ENCODE measurements at places on chromosomes 3 and 15.

- no peak for DNase-seq
These were observed 102.4 kb downstream of the FMN1 start for GRCh38 chr15:33091983-33092693.

DNA sequence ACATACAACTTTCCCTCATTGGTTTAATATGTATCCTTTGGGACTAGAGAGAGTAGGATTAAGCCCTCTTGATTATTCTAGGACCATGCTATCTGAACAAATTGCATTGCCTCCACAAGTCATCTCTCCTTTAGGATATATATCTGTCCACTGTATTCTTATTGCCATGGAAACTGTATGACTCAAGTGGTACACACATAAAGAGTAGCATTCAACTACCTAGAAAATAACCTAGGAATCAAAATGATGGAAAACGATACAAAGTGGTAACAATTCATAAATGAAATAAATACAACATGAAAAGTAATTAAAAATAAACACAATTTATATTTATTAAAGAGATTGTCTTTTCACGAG lies 212.1 kb upstream of the P2RY1 start:
- DNase-seq, result no peak

DNA sequence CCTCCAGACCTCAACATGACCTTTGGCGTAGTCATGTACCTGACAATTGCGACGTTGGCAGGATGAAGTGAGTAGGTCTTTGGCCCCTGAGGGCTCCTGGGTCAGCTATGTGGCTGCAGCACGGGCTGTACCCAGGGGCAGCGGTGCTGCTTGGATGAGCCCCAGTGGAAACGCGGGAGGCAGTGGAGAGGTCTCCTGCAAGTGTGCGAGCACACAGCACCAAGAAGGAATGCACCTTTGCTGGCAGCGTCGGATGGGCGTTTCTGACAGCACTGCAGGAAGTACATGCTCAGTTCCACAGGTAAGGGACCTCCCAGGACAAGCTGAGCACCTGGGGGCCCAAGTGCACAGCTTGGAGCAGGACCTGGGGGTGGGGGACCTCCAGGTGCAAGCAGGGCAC lies 67.4 kb upstream of the UNC13C start:
- no peak for DNase-seq

DNA sequence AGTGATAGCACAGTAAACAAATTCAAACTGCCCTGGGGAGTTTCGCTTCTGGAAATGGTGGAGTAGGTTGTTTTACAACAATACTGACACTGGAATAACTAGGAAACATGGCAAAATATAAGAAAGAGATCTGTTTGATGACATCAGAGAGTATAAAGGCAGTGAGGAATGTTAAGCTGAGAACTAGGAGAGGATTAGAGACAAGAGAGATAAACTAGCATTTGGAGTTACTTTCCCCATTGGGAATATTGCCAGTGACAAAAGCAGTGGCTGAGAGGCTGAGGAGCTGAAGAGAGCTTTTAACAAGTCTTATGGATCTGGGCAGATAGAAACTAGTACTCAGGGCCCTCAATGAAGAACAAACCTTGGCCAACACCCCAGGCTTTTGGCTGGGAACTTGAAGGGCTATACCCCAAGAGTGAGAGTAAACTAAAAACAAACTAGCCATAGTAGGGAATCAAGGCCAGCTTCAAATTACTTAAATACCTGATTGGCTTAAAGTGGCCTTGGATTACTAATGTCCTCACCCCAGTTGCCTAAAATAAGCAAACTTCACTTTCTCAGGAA lies 280.4 kb downstream of the KLF13 start:
- no peak for DNase-seq

GRCh38 chr3:45590822-45591546 lies 3.6 kb upstream of the LIMD1 start:
- DNase-seq, result no peak

GRCh38 chr3:98761643-98762229 lies 1.4 kb upstream of the ST3GAL6 start:
- no peak for DNase-seq

DNA sequence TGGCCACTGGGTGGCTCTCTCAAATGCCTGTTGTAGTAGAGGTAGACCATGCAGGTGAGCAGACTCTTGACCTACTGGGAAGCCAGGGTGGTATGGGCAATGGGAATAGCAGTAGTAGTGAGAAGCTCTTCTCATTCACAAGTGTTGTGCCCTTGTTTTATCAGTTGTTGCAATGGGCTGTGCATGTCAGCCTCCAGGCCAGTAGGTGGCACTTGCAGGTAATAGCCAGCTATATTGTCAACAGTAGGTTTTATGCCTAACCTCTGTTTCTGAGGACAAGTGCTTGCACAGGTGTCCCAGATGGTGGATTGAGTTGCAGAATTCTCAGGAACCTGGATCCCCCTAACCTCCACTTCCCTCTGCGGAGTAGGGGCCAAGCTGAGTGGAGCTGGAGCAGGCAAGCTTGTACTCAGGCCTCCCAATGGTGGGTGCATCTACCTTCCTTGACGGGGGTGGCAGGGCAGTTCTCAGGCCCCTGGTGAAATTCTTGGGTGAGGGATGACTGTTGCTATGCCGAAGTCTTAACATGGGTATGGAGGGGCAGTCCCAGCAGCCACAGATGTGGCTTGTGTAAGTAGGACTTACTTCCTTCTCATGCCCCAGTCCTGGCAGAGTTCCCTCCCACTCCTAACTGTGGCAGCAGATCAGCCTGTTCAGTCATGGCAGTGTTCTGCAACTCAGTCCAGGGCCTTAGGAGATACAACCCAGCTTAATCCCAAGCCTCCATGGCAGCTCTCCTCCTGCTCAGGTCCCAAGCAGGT lies 104.3 kb downstream of the NEO1 start:
- no peak for DNase-seq

DNA sequence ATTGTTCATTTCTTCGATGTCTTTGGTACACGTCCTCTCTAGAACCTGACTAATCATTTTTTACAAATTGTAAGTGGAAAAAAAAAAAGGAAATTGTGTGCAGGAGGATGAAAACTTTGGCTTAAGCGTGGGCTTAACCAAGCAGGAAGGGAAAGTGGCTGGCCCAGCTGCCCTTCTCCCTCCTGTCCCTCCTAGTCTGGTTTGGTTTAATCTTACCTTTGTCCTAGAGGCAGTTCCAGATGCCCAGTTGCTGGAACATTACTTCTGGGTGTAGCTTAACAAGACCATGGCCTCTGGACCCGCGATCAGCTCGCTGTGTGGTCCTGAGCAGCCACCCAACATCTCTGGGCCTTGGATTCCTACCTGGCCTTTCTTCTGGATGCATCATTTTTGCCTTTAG lies 15.4 kb downstream of the PAQR5 start:
- no peak for DNase-seq

DNA sequence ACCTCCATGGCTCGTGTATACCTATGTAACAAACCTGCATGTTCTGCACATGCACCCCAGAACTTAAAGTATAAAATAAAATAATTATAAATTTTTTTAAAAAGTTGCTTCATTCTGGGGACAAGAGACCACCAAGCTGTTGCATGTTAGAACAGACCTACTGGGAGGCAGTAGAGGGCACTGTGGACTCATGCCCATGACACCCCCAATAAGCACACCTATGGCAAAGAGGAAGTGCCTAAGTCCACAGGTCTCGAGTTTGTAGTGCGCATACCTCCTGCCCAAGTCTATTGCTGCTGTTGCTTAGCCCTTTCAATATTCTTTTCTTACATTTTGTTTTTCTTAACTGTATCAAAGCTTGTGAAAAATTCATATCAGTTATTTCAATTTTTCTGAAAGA lies 267.9 kb upstream of the THBS1 start:
- DNase-seq, result no peak

GRCh38 chr3:169295126-169295525 lies 368.4 kb downstream of the MECOM start:
- DNase-seq, result no peak

- DNase-seq, result no peak
These were observed 286.1 kb downstream of the SHOX2 start for GRCh38 chr3:157820157-157820517.

DNA sequence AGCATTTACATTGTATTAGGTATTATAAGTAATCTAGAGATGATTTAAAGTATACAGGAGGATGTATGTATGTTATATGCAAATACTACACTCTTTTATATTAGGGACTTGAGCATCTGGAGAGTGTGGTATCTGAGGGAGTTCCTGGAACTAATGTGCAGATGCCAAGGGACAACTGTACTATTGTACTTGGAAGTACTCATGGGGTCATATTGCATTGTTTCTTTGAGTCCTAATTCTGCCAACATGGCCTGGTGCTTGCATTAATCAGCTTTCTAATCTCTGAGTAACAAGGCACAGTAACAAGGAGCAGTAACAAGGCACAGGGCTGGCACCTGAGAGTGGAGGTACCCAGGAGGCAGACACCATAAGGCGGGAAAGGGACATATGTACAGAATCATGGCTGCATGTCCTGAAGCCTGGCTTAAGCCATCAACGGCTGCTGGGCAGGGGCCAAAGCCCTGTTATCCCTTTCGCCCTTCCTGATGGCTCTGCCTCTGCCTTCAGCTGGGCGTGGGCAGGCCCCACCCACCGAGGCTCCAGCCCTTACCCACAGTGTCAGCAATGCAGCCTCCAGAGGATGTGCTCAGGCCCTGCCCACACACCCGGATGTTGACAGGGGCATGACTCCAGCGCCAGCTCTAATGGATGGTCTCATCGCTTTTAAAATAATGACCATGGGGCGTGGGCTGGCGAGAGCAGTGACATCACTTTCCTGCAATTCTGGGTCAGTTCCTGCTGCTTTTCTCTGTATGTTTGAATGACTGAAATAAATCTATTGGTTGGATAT lies 22.9 kb downstream of the CEMIP start:
- DNase-seq, result no peak

- DNase-seq, result no peak
These were observed 134.0 kb downstream of the PGPEP1L start for GRCh38 chr15:98873441-98874218.

DNA sequence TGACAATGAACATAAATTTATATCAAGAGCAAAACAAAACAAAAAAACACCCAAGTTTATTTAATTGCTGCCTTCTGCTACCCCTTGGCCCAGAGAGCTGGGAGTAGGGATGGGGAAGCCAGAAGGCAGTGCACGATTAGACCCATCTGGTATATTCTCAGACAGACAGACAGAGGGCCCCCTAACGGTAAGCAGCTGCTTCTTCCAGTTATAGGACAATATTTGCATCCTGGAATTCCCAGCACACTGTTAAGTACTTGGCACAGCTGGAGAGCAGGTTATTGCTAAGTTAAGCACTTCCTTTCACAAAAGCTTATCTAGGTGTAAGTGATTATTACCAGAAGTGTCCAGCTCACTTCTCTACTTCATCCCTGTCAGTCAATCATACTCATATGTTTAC lies 39.3 kb downstream of the C2CD4B start:
- DNase-seq, result no peak

GRCh38 chr15:38562278-38562677 lies 2.3 kb downstream of the RASGRP1 start:
- no peak for DNase-seq

- no peak for DNase-seq
These were observed 194.4 kb downstream of the FEZF2 start for GRCh38 chr3:62178739-62179600.

DNA sequence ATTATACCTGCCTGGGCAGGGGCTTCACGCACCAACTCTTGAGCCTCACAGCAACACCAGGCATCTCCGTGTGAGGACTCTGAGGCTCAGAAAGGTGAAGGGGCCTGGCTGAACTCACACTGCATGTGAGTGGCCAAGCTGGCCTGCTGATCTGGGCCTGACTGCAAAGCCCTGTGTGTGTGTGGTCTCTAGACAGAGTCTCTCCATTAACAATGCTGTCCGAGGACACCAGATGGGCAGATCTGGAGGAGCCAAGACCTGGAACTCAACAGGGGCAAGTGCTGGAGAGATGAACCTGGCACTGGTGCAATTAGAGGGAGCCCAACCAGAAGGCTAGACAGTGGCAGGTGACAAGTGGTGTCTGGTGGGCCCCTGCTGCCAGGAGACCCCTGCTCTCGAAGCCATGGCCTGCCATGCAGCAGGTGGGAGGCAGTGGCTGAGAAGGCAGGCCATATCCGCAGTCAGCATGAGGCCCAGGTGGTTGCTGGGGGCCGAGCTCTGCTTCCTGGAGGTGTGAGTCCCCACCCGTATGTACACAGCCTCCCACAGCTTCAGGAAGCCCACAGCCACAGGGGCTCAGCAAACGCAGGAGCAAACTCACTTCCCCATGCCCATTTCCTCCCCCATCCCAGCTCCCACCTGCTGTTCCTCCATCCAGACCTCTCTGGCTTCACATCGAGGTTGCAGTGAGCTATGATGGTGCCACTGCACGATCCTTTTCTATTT lies 39.0 kb downstream of the CYP11A1 start:
- no peak for DNase-seq

All from activated CD4-positive, alpha-beta T cell treated with anti-CD3 and anti-CD28 coated beads, Interleukin-2, amount 50 U/mL, for 1 hour (primary cell).